Caki2 (cell line): ENCODE measurements at places on chromosomes 7 and 10. TPM values are rescaled to one million over a fixed set of nuclear protein-coding genes. Genes with fewer than 3 reads are reported as not detected.

The AKR1C2 gene
- 1,417 and 1,499 TPM in 2 replicates for total RNA-seq

The MMD2 gene
- not detected in 2 replicates for total RNA-seq

The BTBD16 gene
- total RNA-seq, result 0.14 and 0.88 TPM in 2 replicates

The CHCHD1 gene
- total RNA-seq, result 54.0 and 109 TPM in 2 replicates

The FAM25G gene
- total RNA-seq, result not detected in 2 replicates

The MORN4 gene
- 8.2 and 10.5 TPM in 2 replicates for total RNA-seq

The NEUROG3 gene
- not detected in 2 replicates for total RNA-seq

The LBX1 gene
- total RNA-seq, result not detected in 2 replicates

The SFRP4 gene
- 19.2 and 19.4 TPM in 2 replicates for total RNA-seq

The LDB3 gene
- 0.03 and 0.17 TPM in 2 replicates for total RNA-seq

The NPSR1 gene
- total RNA-seq, result not detected in 2 replicates

The SFTPA1 gene
- not detected in 2 replicates for total RNA-seq

The VWA2 gene
- total RNA-seq, result not detected in 2 replicates

The EVX1 gene
- not detected in 2 replicates for total RNA-seq
